Right renal pelvis (tissue), 4 donors: ENCODE measurements at places on chromosomes 16 and 17. TPM values are rescaled to one million over a fixed set of nuclear protein-coding genes. Genes with fewer than 3 reads are reported as not detected.

DNA sequence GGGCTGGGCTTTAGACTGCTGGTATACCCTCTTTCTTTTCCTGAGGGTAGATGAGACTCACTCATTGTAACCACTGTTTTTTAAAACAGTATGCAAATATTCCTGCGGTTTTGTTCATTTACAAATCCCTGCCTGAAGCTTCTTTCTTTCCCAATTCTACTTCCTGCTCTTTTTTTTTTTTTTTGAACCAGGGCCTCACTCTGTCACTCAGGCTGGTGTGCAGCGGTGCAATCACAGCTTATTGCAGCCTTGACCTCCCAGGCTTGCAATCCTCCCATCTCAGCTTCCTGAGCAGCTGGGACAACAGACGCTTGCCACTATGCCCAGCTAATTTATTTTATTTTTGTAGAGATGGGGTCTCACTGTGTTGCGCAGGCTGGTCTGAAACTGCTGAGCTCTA lies 8.0 kb upstream of the SULT1A1 start:
- DNase-seq, result no peak

DNA sequence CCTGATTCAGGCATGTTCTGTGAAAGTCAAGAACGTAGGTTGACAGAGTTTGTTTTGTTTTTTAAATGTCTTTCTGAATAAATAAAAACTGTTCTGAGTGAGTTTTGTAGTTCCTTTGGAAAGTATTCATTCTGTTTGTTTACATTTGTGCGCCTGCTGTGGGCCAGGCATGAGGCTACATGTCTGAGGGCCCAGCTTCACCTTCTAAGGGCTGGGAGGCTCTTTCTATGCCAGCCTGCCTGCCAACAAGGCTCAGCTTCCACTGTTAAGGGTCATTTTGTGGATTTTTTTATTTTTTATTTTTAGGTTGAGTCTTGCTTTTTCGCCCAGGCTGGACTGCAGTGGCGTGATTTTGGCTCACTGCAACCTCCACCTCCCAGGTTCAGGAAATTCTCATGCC lies 6.1 kb downstream of the WWOX start:
- no peak for DNase-seq

Gene MFAP4
- 273 TPM for polyA plus RNA-seq

Gene MT1H
- polyA plus RNA-seq, result 11.9 TPM

GRCh38 chr17:34633351-34633750 lies 54.0 kb downstream of the TMEM132E start:
- DNase-seq, result no peak

- no peak for DNase-seq
These were observed 77.6 kb upstream of the RBL2 start for GRCh38 chr16:53356478-53357207.

Gene AATK
- 3.8 TPM for polyA plus RNA-seq

DNA sequence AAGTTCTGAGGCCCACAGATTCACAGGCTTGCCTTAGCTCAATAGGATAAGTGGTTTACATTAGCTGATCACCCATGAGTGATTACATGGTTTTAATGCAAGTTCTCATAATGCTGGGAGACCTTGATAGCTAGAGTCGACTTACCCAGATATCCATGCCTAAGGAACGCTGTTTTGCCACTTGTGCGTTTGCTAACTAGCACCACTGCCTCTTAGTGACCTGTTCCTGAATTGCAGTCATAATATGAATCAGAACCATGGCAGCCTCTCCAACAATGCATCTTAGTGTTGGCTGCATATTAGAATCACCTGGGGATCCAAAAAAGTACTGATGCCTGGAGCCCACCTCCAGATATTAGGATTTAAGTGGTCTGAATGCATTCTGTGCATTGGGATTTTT lies 251.1 kb upstream of the CDH5 start:
- DNase-seq, result no peak

Gene WFIKKN1
- polyA plus RNA-seq, result 1.4 TPM

- no peak for DNase-seq
These were observed 48.1 kb upstream of the ADORA2B start for GRCh38 chr17:15896834-15897233.

DNA sequence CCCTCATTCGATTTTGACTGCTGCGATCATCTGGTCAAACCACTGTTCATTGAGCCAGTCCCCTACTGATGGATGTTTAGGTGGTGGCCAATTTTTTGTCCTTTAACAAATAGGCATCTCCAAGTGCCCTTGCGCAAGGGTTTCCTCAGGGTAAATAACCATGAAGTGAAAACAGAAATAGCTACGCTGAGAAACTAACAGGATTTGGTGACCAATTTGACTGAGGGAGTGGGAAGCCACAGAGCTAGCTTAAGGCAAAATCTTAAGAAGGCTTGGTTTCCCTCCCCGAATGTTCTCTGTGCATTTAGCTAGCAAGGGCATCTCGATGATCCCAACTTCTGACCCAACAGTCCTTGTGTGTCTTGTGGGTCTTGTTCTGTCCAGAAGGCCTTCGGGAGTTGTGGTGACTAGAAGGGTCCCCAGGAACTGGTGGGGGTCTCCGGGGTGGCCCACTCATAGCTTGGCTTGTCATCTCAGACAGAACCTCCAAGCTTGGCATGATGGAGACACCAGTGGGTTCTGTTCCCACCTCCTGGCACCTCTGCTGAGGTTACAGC lies 117.2 kb downstream of the SOCS1 start:
- DNase-seq, result no peak

DNA sequence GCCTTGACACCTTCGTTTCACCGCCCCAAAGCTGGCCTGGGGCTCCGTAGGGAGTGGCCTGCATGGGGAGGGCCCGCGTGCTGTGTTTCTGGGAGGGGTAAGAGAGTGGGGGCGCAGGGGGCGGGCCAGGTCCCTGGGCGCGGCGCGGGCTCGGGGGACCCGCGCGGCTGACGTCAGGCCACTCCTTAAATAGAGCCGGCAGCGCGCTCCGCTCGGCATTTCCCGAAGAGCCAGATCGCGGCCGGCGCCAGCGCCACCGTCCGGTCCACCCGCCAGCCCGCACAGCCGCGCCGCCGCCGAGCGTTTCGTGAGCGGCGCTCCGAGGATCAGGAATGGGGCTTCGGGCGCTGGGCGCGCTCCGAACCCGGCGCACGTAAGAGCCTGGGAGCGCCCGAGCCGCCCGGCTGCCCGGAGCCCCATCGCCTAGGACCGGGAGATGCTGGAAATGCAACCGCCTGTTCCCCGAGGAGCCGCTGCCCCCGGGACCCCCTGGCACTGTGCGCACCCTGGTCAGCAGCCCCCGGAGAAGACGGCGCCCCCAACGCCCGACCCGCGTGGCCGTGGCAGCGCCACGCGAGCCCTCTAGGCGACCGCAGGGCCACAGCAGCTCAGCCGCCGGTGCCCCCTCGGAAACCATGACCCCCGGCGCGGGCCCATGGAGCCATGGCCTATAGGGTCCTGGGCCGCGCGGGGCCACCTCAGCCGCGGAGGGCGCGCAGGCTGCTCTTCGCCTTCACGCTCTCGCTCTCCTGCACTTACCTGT lies at the start of gene HS3ST2:
Gene HS3ST2, plus strand, starts transcription at position 215 of the 763 bp plus-strand sequence. Its CDS starts 449 bp downstream, at position 664.
- DNase-seq, result no peak

GRCh38 chr16:69366431-69366830 lies 14.8 kb upstream of the TMED6 start:
- DNase-seq, result no peak

Gene ARHGAP23
- polyA plus RNA-seq, result 52.0 TPM

Gene SYNRG
- 36.8 TPM for polyA plus RNA-seq

DNA sequence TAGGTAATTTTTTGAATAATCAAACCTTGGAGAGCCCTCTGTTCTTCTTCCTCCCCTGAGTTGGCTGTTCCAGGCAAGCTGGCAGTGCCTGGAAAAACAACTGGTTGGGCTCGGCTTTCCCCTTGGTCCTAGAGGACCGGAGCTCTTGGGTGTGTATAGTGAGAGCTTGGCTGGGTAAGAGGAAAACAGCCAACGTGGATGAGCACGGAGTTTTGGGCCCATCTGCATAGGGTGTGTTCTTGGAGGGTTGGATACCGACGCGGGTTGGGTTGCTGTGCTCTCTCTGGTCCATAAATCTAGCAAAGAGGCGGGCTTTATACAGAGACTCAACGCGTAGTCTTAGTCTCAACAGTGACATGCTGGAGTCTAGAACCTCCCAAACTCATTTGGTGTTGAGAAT lies 23.2 kb downstream of the ITGB3 start:
- no peak for DNase-seq

Gene NDE1
- 41.8 TPM for polyA plus RNA-seq

DNA sequence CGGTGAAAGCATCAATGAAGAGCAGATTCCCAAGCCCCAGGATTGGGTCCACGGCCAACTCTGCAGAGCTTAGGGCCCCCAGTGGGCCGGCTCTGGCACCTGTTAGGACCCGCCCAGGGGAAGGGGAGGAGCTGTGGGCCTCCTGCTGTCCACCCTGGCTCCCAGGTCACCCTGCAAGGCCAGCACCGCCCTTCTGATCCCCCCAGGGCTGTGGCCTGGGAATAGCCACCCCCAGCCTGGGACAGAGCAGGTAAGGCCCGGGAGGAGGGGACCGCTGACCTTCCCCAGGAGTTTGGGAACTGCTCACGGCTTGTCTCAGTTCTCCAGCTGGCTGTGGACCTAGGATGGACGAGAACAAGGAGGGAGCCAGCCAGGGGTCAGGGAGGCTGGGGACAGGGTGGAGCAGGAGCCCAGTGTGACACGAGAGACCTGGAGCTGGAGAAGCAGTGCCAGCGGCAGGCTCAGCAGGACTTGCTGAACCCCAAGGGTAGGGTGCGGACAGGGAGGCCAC lies 39.3 kb upstream of the SLC38A10 start:
- DNase-seq, result no peak

- DNase-seq, result no peak
These were observed 736 bp downstream of the SPATA20 start for GRCh38 chr17:50547736-50548083.

- no peak for DNase-seq
These were observed 96.3 kb downstream of the CDK5R1 start for GRCh38 chr17:32583053-32583452.

Gene CCL1
- polyA plus RNA-seq, result not detected

DNA sequence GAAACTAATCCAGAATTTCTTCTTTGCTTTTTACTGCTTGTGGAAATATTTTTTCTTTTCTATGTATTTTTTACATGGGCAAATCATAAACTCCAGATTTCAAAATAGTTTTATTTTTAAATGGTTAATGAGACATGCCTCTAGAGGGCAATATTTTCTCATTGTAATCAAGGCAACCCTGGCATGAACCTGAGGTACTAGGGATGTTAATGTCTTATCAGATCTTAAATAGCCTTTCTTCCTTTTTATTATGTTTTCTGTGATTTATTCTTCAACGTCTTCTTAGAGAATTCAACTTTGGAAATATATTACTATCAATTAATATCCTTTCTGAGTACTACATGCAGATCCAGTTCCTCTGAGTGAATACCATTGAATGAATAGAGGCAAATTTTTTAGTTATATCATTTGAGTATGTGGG lies 324.7 kb downstream of the BCAS3 start:
- no peak for DNase-seq

GRCh38 chr16:24382762-24383407 lies 126.8 kb downstream of the CACNG3 start:
- DNase-seq, result no peak

GRCh38 chr16:53045341-53046220 lies 7.1 kb downstream of the CHD9NB start:
- DNase-seq, result no peak

- no peak for DNase-seq
These were observed 4.0 kb downstream of the C1QBP start for GRCh38 chr17:5434984-5435383.

DNA sequence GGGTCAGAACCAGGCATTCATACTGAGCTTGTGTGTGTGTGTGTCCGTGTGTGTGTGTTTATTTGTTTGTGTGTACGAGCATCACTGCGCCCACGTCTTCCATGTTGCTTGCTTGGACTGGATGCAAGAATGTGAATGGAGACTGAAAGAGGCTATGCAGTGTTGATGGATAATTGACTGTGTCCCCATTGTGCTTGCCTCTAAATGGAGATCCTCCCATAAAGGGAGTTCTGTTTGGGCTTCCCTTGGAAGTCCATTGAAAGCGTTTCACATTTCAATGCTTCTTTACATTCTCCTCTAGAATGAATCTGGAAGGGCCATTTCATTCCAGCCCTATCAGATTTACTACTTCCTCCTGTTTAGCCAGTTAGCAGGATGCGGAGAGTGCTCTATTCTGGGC lies 124.0 kb downstream of the GP2 start:
- no peak for DNase-seq

Gene IRF8
- polyA plus RNA-seq, result 4.2 TPM

Gene PRR35
- polyA plus RNA-seq, result 11.6 TPM

- DNase-seq, result peak; percentile 66
These were observed 47.7 kb downstream of the CFDP1 start for GRCh38 chr16:75385507-75386152.

Gene C17orf50
- polyA plus RNA-seq, result 0.20 TPM

GRCh38 chr17:82228278-82228841 lies 482 bp upstream of the SLC16A3 start:
- no peak for DNase-seq

GRCh38 chr16:27859020-27859419 lies 204.5 kb downstream of the GSG1L start:
- no peak for DNase-seq

GRCh38 chr17:16873174-16874035 lies 98.5 kb downstream of the TNFRSF13B start:
- DNase-seq, result no peak

Gene CFAP52
- 2.9 TPM for polyA plus RNA-seq

Gene NME4
- polyA plus RNA-seq, result 116 TPM

Gene CDH15
- 1.6 TPM for polyA plus RNA-seq

- DNase-seq, result no peak
These were observed 5.8 kb downstream of the PDK2 start for GRCh38 chr17:50100921-50101345.

Gene IRX3
- 32.9 TPM for polyA plus RNA-seq

Gene ABCA9
- 2.9 TPM for polyA plus RNA-seq
